ENCODE measurements at places on chromosomes 3 and 15.

GRCh38 chr15:57589281-57589680 is 2.4 kb upstream of the MYZAP start:
- no peak for DNase-seq

DNA sequence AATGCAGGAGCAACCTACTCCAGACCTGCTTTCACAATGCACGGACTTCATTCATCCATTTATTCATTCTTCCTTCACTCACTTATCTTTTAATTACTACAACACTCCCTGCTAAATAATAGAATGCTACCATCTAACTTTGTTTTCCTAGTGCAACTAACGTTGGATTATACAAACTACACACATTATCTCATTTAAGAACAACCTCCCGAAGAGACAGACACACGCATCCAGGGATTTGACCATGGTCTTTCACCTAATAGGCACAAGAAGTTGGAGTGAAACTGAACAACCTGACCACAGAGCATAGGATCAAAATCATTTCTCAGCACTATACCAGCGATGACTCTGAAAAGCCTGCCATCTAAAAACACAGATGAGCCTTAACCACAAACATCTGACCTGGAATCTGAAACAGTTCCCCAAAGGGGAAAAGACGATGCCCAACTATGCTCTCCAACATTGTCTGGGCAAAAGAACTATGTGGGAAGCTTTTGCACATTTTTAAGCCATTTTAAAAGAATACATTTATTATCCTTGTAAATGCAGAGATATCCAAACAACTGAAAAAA is 21.0 kb downstream of the ZNF385D start:
- DNase-seq: no peak

DNA sequence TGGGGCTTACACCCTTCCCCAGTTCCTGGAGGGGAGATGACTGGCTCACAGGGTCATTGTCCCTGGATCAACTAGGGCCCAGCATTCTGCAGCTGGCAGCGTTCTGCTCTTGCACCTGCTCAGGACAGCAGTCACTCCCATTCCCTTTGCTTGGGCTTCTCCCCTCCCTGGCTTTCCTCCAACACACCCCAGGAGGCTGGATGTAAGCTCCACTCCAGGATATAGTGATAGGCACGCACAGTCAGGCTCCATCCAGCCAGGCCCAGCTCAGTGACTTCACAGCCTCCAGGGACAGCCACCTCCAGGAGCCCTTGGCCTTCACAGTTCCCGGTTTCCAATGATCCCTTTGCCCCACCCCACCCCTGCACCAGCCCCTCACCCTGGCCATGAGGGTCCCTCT is 1.9 kb downstream of the SPTBN5 start:
- DNase-seq: no peak

GRCh38 chr15:45665261-45665660 is 30.4 kb downstream of the SQOR start:
- no peak for DNase-seq

DNA sequence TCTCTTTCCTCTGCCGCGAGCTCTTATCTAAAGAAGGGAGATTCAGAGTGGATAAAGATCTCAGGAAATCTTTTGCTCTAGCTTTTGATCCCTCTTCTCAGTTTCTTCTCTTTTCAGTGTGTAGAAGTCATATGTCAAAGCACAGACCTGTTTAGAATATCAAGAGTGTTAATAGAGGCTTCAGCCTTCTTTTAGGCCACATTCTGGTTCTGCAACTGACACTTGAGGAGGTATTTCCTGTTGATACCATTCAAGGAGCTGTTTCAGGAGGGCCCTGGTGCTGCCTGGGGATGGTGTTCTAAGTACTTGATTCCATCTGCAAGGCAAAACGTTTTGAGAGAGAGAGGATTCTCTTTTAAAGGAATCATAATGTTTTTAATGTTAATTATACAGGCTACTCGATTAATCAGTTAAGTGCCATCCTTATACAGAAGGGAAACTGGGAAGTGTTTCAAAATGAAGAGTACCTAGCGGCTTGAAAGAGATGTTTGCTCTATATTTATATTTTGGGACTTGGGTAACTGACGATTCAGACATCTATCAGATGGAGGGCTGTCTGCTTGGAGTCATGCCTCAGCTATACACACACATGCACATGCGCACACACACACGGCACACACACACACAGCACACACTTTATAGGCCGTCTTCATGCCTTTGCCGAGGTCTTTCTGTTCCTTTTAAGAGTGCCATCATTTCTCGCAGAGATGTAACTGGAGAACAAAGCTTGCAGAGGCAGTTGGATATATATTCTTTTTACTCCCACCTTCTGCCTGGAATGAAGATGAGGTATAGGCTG is 313.9 kb downstream of the PTPRG start:
- no peak for DNase-seq

GRCh38 chr3:65004795-65005295 is 317.0 kb upstream of the ADAMTS9 start:
- DNase-seq: no peak

- peak; percentile 49 for DNase-seq
Measured at GRCh38 chr3:185207931-185208746, 45.7 kb downstream of the EHHADH start.

GRCh38 chr15:93943586-93943985 is 287.8 kb upstream of the MCTP2 start:
- no peak for DNase-seq

- DNase-seq: peak; percentile 89
Measured at GRCh38 chr15:67146875-67147381, 81.5 kb downstream of the SMAD3 start.

- DNase-seq: peak; percentile 77
Measured at GRCh38 chr15:44662478-44663409, 718 bp downstream of the SPG11 start.

- peak; percentile 24 for DNase-seq
Measured at GRCh38 chr3:48662145-48662752, 437 bp downstream of the CELSR3 start.

DNA sequence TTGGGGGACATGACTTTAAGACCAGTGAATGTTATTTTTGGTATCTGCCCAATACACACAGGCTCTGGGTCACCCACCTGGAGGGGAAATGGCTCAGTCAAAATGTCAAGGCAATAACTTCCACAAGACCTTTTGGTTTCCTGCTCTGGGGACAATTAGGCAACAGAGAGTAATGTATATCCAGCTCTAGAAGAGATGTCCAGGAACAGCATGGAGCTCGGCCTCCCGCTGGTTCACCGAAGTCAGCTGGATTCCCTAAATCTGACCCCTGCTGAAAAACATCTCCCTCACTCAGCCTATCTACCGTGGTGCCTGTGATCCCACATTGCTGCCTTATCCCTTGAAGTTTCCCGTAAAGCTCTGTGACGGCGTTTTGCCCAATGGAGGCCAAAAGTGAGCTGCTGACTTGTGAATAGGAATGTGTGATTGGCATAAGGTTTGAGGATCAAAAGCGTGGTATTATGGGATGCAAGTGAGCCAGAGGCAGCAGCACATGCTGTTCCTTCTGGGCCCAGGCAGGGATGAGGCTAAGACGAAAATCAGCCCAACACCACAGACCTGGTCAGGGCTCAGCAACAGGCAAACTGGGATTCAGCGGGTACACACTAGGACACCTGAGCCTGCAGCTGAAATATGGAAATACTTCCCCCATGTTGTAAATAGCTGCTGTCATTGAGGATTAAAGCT is 47.2 kb upstream of the SLC6A11 start:
- no peak for DNase-seq

- DNase-seq: no peak
Measured at GRCh38 chr15:76153241-76154197, 93.7 kb downstream of the TMEM266 start.

- no peak for DNase-seq
Measured at GRCh38 chr3:24004171-24004938, 59.3 kb downstream of the NR1D2 start.

GRCh38 chr3:69483449-69483848 is 97.6 kb upstream of the FRMD4B start:
- no peak for DNase-seq

GRCh38 chr15:36951731-36952247 is 148.6 kb downstream of the MEIS2 start:
- DNase-seq: peak; percentile 93

DNA sequence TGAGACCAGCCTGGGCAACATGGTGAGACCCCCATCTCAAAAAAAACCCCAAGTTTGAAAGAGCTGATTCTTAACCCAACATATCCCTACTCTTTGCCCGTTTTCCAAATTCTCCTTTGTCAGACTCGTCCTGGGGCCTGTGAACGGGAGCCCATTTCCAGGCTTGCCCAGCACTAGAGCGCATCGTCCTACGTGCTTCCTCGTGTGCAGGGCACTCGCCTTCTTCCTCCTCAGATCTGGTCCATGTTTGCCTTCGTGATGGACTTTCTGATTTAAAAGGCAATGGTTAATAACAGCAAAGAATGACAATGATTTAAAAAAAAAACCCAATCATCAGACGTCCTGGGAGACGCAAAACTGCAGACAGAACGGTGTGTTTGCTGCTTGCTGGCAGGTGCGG is 10.1 kb downstream of the MELTF start:
- DNase-seq: no peak

DNA sequence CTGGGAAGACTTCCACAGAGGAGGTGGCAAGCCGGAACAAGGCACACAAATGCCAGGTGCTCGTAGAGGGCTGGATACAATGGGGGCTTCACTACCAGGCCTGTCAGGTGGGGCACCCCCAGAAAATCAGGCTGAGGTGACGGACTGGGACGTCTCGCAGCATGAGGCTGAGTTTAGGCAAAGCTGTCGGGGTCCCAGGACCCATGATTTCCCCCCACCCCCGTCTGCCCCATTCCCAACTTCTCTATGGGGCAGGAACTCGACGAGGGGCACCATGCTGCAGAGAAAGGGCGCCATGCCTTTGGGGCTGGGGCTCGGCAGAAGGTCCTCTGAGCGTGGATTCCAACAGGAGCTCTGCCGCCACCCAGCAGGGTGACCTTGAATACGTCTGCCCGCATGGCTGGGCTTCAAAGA is 65.7 kb upstream of the HES1 start:
- no peak for DNase-seq

DNA sequence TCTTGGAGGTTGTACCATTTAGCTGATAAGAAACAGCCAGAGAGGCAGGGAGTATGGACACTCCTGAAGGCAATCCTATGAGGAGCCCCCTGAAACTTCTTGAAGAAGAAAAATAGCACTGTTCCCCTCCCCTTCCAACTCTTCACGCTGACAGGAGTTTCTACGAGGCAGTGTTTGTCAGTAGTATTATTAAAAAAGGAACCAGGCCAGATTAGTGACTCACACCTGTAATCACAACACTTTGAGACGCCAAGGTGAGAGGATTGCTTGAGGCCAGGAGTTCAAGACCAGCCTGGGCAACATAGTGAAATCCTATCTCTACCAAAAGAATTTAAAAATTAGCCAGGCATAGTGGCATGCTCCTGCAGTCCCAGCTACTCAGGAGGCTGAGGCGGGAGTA is 38.7 kb downstream of the WWTR1 start:
- DNase-seq: no peak

GRCh38 chr15:50318697-50319096 is 36.3 kb downstream of the GABPB1 start:
- no peak for DNase-seq

GRCh38 chr3:171770689-171771620 is 39.3 kb downstream of the PLD1 start:
- peak; percentile 81 for DNase-seq

GRCh38 chr3:194320744-194321243 is 30.3 kb downstream of the CPN2 start:
- no peak for DNase-seq

GRCh38 chr3:140165781-140166180 is 230.8 kb downstream of the CLSTN2 start:
- DNase-seq: no peak

- DNase-seq: no peak
Measured at GRCh38 chr3:4887177-4887576, 92.1 kb upstream of the BHLHE40 start.

- peak; percentile 34 for DNase-seq
Measured at GRCh38 chr15:43376017-43376705, 5.3 kb downstream of the TUBGCP4 start.

- peak; percentile 36 for DNase-seq
Measured at GRCh38 chr15:60179786-60180391, 175.8 kb downstream of the FOXB1 start.

- DNase-seq: no peak
Measured at GRCh38 chr3:176971613-176972174, 225.6 kb downstream of the TBL1XR1 start.

- peak; percentile 44 for DNase-seq
Measured at GRCh38 chr3:184635126-184635525, 73.5 kb downstream of the EPHB3 start.

DNA sequence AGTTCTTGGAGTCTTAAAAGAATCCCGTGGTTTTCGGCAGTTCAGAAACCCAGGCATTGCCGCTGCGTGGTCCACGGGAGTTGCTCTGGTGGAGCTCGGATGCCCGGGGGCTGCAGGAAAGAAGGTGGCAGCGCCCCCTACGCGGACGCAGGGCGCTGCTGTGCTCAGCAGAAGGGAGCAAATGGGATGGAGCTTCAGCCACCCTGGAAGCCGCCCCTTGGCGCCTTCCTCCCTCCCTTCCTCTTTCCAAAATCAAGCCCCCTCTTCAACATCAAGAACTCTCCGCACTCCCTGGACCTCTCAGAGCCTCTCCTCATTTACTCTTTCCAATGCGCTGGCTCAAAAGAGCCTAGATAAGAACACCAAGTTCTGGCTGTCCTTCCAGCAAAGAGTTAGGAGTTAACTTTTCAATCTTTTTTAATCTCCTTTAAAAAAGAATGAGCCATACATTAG is 880 bp upstream of the CHRNA7 start:
- DNase-seq: peak; percentile 74

GRCh38 chr3:4314688-4315087 is 11.5 kb downstream of the SETMAR start:
- DNase-seq: no peak

DNA sequence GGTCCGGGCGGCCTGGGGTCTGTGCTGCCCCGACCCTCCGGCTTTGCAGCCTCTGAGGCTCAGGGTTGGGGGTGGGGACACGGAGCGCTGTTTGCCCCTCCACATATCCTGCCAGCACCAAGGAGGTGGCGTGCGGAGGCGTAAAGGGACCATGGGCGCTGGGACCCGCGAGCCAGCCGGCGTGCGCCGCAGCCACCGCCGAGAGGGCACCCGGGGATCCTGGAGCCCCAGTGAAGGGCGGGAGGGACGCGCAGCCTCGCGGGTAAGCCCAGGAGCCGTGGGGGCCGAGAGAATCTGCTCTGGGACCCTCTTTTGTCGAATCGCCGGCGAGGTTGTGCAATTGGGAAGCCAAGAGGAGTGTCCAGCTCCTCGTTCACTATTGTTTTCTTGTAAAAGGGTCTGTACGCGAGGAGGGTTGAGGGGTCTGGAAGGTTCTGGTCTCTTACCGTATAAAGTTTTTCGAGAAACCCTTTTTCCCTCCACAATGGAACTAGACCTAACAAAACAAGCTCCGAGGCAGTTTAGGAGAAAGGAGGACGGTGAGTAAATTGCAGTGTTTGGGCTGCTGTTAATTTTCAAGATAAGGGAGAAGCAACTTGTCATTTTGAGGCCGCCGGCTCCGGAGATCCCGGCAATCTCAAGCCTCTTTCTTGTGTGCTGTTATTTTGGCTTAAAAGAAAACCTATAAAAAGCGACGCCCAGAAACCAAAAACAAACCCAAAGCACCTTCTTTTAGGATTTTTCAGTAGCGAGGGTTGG is 29.9 kb upstream of the ST3GAL6 start:
- DNase-seq: peak; percentile 48
